ENCODE measurements at places on chromosomes 2 and 18.

DNA sequence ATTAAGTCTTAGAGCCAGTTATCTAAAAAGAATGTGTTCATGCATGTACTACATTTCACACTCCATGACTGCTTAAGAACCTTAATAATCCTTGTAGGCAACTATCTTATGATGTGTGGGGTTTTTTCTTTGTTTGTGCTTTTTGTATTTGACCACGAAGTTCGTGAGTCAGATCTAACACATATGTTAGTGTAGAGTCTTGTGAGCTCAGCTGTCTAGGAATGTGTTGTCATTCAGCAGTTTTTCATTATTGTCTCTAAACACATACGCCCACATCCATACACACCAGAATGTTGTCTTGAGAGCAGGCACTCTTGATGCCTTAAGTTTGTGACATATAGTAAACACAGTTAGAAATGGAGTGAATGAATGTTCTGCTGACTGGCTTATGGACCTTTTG, 38.4 kb downstream of the CAB39 start:
- peak; percentile 43 for ATAC-seq

DNA sequence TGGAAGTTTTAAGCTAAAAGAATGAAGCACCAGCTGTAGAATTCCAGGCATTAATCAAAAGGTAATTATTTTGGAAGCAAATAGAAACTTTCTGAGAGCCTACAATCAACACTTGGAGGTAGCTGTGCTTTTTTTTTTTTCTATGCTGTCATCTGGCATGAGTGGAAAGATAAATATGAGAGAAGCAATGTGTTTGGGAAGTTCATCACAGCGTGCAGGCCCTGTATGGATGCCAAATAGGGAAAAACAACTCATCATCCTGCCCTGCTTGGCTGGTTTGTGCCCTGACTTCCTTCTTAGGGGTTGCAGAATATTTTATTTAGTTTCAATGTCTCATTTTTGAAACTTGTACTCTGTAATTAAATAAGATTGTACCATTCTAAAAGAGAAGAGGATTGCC, 437.4 kb downstream of the PIK3C3 start:
- no peak for ATAC-seq

DNA sequence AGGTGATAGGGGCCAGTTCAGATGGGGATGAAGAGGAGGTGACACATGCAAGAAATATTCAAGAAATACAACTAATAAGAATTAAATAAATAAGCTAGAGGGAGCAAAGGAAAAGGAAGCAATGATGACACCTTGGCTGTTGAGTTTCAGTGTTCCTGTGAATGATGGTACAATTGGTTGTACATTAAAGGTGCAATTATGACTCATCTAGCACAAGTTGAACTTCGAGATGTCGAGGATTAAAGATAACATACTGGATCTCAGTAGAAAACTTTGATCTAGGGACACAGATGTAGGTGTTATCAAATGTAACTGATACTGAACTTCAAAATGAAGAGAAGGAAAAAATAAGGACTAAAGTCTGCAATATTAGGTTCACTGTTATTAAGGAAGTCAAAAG, 760.6 kb upstream of the CHAC2 start:
- ATAC-seq: no peak

DNA sequence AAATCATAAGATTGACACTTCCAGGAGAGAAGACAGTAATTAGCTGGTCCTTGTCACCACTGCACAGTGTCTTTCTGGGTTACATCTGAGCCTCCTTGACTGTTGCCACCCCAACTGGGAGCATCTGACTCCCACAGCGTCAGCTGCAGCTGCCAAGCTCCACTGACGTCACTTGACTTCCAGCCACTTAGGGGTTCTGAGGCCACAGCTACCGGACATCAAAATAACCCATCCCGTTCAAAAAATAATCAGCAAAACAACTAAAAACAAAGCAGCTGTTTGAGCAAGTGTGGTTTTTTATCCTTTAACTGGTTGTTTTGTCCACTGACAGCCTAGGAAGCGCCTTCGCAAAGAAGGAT, 206.5 kb upstream of the AGAP1 start:
- no peak for ATAC-seq

- no peak for ATAC-seq
Observed at GRCh38 chr2:62334009-62334408, 138.1 kb downstream of the B3GNT2 start.

GRCh38 chr2:199868431-199869226, 17.6 kb upstream of the FTCDNL1 start:
- ATAC-seq: no peak

GRCh38 chr18:80252136-80252535, 4.8 kb upstream of the PARD6G start:
- no peak for ATAC-seq

- ATAC-seq: no peak
Observed at GRCh38 chr18:8190980-8191379, 418.3 kb upstream of the RAB12 start.

GRCh38 chr2:162888652-162889051, 50.1 kb upstream of the KCNH7 start:
- ATAC-seq: no peak

- ATAC-seq: no peak
Observed at GRCh38 chr18:75574187-75574586, 146.7 kb upstream of the SMIM21 start.

DNA sequence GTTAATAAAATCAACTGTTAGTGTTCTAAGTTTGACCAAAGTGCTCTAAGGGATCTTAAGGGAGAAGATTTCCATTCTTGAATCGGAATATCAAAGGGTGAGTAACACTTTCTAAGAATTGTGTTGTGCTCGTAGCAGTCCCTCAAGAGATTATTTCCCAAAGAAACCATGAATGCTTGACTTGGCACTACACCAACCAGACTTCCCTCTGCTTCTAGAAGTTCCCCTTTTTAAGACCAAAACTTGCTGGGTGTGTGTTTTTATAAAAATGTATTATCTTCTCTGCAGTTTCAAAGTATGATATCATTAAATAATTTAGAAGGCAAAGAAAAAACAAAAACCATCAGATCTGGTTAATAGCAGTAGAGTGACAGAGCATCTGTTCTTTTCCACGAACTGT, 522.0 kb upstream of the FAM98A start:
- no peak for ATAC-seq

DNA sequence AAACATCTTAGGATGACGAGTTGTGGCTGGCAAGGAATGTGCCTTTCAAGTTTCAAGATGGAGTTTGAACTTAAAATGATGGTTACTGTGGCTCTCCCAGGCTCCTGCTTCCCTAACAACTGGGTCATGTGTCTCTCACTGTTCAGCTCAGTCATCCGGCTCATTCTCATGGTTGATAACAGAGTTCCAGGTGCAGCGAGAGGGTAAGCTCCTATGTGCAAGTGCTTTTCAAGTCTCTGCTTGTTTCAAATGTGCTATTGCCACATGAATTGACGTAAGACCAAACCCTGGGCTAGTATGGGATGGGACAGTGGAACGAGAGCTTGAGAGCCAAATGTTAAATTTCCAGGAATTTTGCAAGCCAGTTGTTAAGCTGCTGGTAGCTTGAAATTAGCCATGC, 19.5 kb upstream of the PUM2 start:
- no peak for ATAC-seq

GRCh38 chr18:68874361-68874760, 76.5 kb downstream of the CCDC102B start:
- no peak for ATAC-seq
